ENCODE measurements at places on chromosomes 3 and 15.

DNA sequence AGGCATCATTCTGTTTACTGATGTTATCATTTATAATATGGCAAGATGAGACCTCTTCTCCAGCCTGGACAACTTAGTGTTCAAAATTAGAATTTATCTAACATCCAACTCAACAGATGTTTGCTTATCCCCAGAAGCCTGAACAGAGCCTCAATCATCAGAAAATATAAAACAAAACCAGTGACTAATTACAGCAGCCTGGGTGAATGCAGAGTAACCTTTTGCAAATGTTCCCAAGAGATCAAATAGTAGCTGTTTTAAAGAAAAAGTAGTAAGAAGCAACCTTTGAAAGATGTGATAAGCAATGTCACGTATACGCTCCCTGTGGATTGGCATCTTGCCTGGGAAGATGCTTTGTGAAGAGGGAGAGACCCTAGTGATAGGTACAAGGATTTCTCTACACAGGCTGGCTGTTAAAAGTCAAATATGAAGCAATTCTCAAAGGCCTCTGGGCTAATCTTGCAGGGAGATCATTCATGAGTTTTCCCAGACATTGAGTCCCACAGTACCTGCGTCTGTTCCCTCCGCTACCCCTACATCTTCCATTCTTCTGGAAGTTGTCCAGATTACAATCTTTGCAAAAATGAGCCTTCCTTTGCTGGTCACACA, 39.3 kb upstream of the PRICKLE2 start:
- no peak for DNase-seq

DNA sequence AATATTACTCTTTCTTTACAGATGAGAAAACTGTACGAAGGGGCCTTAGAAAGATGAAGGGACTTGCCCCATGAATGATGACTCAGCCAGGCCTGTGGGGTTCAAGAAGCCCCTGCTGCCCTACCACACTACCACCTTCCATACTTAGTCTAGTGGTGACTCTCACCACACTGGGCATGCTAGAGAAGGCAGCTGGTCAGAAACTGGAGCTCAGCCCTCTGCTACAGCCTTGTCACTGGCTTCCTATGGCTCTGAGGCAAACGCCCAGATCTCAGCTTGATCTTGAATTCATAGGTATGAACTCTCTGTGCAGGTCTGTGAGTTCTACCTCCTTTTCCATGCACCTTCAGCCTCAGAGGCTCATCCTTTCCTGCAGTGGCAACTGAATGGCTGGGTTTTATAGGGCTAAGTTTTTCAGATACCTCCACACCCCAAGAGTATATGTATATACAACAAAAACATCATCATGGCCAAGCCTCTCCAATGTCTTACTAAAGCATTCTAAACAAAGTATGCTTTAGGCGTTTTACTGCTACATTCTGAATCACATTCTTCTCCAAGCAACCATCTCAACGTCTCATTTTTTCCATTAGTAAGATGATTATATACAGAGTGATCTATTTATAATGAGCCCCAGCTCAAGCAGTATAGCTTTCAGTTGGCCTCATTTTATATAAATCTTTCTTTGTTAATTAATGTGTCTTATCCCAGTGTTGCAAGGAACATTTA, 234.1 kb downstream of the GREM1 start:
- DNase-seq, result no peak

DNA sequence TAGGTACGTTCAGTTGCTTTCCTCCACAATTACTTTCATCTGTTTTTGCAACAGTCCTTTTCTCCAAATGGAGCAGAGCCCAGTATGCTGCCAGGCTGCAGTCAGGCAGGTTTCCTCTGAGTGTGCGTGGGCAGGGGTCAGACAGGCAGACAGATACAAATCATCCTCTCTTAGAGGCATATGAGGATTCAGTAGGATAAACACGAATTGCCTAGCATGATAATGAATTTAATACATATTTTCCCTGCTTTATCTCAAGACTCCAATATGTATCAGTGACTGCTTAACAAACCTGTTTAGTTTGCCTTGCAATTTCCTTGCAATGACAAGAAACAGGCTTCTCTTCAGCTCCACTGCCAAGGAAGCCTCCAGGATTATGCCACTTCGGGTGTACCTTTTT, 140.7 kb upstream of the NR2E3 start:
- DNase-seq, result no peak

DNA sequence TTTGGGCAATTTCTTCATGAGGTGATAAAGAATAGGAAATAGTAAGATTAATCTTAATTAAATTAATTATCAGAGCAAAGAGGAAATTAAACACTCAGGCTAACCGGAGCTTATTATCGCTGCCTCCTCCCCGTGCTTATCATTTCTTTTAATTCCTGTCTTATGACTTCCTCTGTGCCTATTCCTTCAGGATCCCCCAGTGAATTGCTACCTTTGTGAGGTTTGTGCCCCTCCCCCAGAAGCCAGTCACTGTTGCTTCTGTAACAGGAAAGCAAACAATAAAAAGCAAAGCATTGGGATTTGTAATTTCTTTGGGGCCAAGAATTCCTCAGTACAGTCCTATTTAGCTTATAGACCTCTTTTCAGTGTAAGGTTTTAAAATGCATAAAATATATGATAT, 164.5 kb downstream of the CADPS start:
- DNase-seq, result no peak

- no peak for DNase-seq
Measured at GRCh38 chr3:45793482-45794176, 2.7 kb downstream of the SLC6A20 start.

GRCh38 chr15:28030801-28031200, 68.3 kb downstream of the OCA2 start:
- DNase-seq, result no peak

- DNase-seq, result no peak
Measured at GRCh38 chr3:28746990-28747389, 398.4 kb upstream of the AZI2 start.

GRCh38 chr3:187667526-187667925, 2.7 kb downstream of the SST start:
- no peak for DNase-seq

DNA sequence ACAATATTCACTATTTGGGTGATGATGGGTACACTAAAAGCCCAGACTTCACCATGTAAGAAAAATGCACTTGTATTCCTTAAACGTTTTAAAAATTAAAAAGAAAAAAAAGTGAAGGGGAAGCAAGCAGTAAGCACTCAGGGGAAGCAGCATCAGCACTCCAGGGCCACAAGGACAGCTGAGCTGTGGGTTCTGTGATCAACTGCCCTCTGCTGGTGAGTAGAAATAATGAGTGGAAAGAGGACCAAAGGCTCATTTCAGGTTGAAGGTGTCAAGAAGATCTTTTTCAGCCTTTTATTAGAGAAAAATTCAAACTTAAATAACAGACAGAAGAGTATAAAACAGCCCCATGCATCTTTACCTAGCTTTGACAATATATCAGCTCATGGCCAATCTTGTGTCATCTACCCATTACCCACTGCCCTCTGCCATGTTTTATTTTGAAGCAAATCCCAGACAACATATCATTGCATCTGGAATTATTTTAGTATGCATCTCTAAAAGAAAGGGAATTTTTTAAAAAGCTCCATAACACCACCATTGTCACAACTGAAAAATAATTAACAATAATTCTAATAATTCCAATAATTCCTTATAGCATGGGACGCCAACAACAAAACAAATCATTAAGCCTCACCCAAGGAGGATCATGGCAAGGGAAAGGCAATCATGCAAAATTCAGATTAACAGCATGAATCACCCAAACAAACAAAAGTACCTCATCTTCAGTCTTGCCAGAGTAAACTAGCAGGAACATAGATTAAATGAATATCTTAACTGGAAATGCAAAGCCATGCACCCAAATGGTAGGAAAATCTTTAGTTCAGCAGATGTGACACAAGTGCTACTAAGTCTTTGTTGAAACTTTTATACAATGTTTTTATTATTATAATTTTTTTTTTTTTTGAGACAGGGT, 42.5 kb downstream of the TAMM41 start:
- peak; percentile 19 for DNase-seq

DNA sequence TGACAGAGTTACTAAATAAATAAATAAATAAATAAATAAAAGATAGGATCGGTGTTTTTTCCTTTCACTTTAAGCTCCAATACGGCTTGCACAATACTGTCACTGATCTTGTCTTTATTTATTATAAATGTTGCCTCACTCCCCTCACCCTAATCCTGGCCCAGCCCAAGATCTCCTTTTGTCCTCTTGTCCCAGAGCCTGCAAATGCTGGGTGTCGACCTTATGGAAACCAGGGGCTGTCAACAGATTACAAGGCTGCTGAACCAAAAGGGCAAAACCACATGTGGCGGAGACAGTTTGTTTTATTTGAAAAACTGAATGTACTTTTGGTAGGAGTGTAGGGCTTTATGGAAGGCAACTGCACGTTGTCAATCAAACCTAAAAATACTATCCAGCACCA, 75.9 kb downstream of the RFTN1 start:
- DNase-seq, result no peak

DNA sequence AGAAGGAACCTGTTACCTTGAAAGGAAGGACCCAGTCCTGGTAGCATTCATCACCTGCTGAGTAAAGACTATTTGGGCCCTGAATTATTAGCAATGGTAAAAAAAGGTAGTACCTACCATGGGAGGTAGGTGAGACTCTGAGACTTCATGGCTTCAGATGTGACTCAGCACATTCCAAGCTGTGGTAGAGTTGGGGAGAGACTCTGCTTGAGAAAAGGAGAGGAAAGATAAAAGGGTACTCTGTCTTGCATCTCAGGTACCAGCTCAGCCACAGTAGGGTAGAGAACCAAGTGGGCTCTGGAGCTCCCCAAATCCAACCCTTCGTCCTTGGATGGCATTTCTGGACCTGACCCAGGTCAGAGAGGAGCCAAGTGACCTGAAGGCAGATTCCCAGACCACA, 430.4 kb downstream of the TBL1XR1 start:
- no peak for DNase-seq

- DNase-seq, result no peak
Measured at GRCh38 chr3:37130984-37131859, 43.2 kb downstream of the LRRFIP2 start.

DNA sequence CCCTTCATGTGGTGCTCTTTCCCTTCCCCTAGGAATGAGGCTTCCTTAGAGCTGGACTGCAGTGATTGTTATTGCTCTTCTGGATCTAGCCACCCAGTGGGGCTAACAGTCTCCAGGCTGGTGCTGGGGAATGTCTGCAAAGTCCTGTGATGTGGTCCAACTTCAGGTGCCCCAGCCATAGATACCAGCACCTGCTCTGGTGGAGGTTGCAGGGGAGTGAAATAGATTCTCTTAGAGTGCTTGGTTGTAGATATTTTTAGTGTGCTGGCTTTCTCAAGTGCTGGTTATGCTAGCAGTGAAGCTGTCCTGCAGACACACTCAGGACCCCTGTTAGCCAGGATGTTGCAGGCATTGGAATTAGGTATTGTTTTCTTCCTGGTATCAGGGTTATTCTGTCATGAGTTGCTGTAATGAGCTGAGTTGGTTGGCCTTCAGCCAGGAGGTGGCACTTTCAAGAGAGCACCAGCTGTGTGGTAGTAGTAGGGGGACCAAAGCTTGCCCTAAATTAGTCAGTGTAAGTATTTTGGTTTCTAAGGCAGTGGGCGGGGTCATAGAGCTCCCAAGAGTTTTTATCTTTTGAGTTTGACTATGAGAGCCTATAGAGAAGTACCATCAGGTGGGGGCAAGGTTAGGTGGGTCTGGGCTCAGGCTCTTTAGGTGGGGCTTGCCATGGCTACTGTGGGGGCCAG, 317.5 kb upstream of the SGO1 start:
- no peak for DNase-seq

- DNase-seq, result no peak
Measured at GRCh38 chr15:56411122-56411749, 46.0 kb downstream of the TEX9 start.

- DNase-seq, result no peak
Measured at GRCh38 chr15:28985316-28985645, 99.5 kb downstream of the APBA2 start.

- DNase-seq, result no peak
Measured at GRCh38 chr15:64781299-64781698, 5.9 kb upstream of the RBPMS2 start.

GRCh38 chr15:43330780-43331087, 361 bp upstream of the LCMT2 start:
- no peak for DNase-seq

DNA sequence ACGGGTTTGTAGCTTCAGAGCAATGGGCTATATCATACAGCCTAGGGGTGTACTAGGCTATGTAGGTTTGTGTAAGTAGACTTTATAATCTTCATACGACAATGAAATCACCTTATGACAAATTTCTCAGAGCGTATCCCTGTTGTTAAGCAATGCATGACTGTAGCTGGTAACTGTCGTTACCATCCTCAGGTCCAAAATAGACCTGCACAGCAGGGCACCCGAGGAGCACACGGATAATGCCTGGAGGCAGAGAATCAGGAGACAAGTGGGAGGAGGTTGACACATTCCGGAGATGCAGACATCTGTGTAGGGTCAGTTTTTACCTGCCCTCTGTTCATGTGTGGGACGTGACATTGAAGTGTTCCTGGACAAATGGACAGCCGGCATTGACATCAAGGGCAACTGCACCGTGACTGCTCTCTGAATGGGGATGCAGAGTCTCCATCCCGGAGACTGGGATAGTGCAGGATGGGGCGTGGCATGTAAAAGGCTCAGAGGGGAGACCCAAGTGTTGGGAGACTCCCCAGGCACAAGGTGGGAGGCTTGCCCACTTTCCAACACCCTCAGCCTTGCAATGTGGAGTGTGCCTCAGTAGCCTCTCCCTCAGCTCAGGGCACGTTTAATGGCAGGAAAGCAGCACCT, 45.9 kb upstream of the PGPEP1L start:
- DNase-seq, result no peak

DNA sequence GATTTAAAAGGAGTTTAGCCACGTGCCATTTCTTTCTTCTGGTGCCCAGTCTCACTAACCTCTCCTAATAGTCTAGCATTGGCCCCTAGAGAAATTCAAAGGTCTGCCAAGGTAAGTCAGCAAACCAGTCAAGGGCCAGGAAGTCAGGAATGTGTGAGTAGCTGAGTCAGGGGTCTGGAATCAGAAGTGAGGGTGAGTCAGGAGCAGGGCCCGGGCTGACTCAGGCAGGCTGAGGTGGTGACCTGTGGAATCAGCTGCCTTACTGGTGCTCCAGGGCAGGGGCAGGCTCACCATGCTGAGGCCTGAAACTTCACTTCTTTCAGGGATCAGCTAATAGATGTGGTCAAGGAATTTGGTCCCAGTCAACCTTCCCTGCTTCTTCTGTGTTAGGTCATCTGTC, 105.8 kb upstream of the MYZAP start:
- no peak for DNase-seq

GRCh38 chr15:26893351-26894065, 26.6 kb downstream of the GABRA5 start:
- DNase-seq, result no peak

DNA sequence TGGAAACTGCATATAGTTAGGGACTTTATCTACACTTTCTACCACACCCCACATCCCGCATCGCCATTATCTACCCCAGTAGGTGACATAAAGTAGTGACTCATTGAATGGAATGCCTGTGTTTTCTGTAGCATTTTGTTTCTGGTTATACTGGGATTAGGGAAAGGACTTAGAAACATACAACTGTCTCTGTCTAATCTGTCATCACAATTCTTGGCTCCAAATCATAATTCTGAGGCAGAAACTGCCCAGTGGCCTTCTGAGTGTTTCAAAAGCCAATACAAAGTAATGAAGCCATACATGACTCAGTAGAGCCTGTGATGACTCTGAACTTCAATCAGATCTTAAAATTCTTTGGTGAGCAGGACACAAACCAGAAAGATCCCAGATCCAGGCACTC, 115.7 kb upstream of the CHRM5 start:
- no peak for DNase-seq

- DNase-seq, result no peak
Measured at GRCh38 chr3:140736863-140737460, 59.1 kb downstream of the TRIM42 start.

- no peak for DNase-seq
Measured at GRCh38 chr3:134630506-134630905, 20.3 kb downstream of the KY start.
